Aorta (tissue), 5 donors: ENCODE measurements at places on chromosomes 7 and 10. TPM values are rescaled to one million over a fixed set of nuclear protein-coding genes. Genes with fewer than 3 reads are reported as not detected.

DNA sequence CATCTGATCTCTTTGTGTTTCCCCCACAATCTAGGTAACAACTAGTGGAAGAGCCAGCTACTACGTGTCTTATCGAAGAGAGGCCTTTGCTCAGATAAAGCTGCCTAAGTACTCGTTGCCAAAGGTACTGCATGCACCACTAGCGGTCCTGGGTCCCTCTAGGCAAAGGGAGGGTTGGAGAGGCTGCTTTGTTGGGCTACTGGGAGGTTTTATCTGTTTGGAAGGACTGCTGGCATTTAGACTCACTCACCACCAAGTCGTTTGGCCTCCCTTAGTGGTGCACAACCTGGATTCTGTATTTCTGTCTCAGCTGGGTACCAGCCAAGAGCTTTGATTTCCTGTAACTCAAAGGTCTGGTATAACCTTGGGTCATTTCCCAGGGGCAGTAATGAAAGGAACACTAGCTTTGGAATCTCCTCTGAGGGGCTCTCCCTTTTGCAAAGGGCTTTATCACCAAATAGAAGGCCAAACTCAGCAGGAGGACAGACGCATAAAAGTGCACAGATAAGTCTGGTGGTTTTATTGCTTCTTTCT, 498.3 kb downstream of the SORCS3 start:
- no peak overlapping the region for H3K27ac ChIP-seq
- H3K36me3 ChIP-seq = no peaks in the 10 kb centered on the region
- DNase-seq = no peak
- H3K4me1 ChIP-seq = no peaks in the 10 kb centered on the region

DNA sequence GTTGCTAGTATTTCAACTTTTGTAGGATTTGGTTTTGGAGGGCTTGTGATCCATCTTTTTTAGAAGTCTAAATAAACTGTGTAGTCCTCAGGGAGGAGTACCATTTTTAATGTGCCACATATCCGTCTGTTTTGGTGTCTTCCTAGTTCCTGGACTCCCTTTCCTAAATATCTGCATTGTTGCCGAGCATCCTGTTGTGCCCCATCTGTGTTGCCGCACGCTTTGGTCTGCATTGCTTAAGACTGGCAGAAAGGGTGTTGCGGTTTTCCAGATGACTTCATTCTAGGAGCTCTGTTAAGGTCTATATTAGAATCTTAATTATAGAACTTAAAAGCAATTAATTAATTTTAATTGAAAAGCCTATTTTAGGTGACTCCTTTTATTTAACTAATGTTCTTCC, 49.4 kb downstream of the RBM33 start:
- peaks cover 2% of the 10 kb centered on the region for H3K4me1 ChIP-seq
- no peak overlapping the region for H3K27ac ChIP-seq
- H3K4me3 ChIP-seq = no peak overlapping the region
- H3K36me3 ChIP-seq = peaks cover 4% of the 10 kb centered on the region

DNA sequence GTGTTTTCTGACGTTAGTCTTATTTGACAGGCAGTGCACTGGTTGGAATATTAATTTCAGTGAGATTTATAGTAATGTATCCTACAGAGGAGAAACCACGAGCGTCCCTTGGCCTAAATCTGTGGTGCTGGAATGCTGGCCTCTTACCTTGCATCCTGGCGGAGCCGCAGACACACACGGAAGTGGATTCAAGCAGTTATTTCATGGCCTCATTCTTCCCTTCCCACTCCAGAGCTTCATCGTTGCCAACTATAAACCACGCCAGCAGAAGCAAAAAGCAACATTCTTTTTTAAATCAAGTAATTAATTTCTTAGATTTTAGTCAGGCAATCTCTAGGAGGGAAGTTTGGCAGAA, 13.1 kb downstream of the WIPI2 start:
- DNase-seq = no peak
- no peak overlapping the region for H3K4me3 ChIP-seq
- H3K27me3 ChIP-seq = no peaks in the 10 kb centered on the region
- no peaks in the 10 kb centered on the region for H3K4me1 ChIP-seq
- no peak overlapping the region for H3K27ac ChIP-seq
- H3K36me3 ChIP-seq = no peaks in the 10 kb centered on the region

DNA sequence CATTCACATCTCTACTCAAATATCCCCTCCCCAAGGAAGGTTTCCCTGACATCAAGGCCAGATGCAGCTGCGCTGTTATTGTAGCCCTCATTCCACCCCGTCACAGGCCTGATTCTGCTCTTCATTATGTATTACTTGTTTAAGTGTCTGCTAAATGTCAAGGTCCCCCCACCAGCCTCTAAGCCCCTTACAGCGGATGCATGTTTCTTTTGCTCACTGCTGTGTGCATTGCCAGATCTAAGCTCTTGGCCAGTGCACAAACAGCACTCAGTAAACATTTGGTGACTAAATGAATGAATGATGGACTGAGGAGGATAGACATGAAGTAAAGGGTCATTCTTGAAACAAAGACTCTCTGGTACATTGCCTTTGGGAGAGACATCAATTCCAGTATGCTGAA, 90.6 kb downstream of the NEBL start:
- H3K4me1 ChIP-seq = no peaks in the 10 kb centered on the region
- no peaks in the 10 kb centered on the region for H3K36me3 ChIP-seq
- H3K27me3 ChIP-seq = no peaks in the 10 kb centered on the region
- no peak overlapping the region for H3K27ac ChIP-seq
- no peak overlapping the region for H3K4me3 ChIP-seq
- no peak for DNase-seq

Gene TMEM184A
- total RNA-seq = 0.06 TPM

Gene NAT16
- total RNA-seq = not detected
